ENCODE measurements at places on chromosomes 12 and 14. TPM values are rescaled to one million over a fixed set of nuclear protein-coding genes. Genes with fewer than 3 reads are reported as not detected.

DNA sequence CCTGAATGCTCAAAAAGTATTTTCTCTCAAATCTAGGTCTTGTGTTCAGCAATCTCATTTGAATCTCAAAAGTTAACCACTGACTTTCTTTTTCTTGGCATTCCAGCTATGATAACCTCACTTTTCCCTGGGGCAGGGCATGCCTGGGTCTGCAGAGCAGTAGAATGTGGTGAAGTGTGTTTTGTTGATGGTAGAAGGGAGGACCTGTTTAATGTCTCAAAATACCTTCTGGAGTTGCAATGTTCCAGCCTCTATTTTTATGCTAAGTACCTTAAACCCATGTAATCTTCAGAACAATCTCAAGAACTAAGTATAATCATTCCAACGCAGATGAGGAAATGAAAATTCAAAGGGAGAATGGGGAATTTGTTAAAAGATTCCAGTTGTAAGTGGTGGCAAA, 82.1 kb upstream of the FUT8 start:
- no peak for DNase-seq

- DNase-seq, result no peak
Measured at GRCh38 chr12:88681271-88681670, 101.0 kb upstream of the KITLG start.

DNA sequence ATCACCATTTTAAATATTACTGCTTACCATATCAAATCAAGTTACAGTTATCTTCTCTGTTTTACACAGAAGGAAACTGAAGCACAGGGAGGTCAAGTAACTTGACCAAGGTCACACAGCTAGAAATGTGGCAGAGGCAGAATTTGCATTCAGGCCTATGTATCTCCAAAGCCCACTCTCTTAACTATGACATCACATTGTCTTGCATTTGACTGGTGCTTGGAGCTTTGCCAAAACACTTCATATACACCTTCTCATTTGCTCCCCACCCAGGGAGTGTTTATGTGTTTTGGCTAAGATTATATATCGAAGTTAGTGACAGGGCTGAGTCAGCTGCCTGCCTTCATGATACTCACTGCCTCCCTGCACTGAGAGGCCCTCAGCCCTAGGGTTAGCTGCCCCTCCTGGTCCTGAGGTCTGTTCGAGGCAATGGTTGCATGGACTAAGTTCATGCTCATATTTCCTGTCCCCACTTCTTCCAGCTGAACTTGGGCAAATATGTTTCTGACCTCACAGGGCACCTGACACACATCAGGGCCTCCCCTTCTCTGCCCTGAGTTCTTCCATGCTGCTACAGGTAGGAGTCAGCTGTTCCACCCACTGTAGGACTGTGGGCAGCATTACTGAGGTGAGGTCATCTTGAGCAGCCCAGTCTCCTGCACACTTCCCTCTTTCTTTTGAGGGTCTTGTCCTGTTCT, 1.8 kb downstream of the GALNT6 start:
- DNase-seq, result no peak

DNA sequence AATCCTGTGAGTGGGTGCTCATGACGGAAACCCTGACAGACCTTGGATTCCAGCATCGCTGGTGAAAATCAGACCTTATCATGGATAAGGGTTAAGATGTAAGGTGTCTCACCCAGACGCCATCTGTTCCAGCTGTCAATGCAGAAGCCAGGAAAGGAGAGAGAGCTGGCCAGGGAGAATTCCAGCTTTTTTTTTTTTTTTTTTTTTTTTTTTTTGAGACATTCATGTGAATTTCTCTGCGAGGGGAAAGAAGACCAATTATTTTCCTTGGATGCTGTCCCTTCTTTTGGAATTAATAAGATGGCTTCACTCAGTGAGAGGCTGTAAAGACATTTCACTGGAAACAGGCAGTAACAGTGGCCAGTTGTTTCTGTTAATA, 1.8 kb downstream of the TRAF3 start:
- no peak for DNase-seq

- no peak for DNase-seq
Measured at GRCh38 chr14:79809849-79810612, 401.3 kb downstream of the DIO2 start.

GRCh38 chr14:100803226-100803625, 22.7 kb upstream of the MEG3 start:
- no peak for DNase-seq

GRCh38 chr12:118052324-118053070, 8.5 kb downstream of the WSB2 start:
- DNase-seq, result no peak

DNA sequence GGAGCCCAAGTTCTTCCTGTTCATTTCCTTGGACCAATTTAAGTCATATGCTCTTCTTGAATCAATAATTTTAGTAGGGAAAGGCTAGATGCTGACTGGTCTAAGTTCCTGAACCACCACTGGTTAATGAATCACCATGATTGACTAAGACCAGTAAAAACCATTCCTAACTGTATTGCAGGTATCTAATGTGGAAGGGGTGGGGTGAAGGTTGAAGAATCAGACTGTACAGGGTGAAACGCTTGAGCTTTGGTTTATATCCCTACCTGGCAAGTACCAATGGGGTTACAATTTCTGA, 100.1 kb downstream of the DYRK2 start:
- DNase-seq, result no peak

- no peak for DNase-seq
Measured at GRCh38 chr12:8012651-8013309, 19.7 kb upstream of the FOXJ2 start.

DNA sequence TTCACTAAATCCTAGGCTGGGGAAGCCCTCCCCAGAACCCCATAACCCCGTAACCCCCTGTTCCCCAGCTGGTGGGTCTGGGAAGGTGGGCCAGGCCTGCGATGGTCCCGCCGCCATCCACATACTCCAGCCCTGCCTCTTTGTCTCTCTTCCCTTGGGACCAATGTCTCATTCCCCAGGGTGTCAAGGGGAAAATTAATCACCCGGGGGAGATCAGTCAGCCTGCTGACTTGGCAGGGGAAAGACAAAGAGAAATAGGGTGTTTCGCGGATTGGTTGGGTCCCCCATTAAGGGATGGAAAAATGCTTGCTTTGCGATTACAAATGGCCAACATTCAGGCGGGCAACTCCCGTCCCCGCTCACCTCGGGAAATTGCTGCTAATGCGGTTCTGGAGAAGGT, 60.6 kb upstream of the LHX5 start:
- DNase-seq, result no peak

DNA sequence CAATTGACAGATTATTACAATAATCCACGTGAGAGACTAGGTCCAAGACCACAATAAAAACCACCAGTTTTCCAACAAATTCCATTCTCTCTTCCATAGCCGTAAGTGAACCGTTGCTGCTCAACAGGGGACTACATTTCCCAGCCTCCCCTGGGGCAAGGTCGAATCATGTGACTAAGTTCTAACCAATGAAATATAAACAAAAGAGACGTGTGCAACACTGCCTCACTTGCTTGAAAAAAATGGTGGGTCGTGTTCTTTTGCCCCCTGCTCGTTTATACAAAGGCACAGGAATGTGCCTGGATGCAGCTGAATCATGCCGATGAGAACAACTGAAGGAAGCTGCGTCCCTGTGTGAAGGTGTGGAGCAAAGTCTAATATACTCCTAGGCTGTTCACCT, 51.1 kb downstream of the HSPB8 start:
- DNase-seq, result no peak

- DNase-seq, result no peak
Measured at GRCh38 chr12:115232455-115233156, 548.6 kb upstream of the TBX3 start.

DNA sequence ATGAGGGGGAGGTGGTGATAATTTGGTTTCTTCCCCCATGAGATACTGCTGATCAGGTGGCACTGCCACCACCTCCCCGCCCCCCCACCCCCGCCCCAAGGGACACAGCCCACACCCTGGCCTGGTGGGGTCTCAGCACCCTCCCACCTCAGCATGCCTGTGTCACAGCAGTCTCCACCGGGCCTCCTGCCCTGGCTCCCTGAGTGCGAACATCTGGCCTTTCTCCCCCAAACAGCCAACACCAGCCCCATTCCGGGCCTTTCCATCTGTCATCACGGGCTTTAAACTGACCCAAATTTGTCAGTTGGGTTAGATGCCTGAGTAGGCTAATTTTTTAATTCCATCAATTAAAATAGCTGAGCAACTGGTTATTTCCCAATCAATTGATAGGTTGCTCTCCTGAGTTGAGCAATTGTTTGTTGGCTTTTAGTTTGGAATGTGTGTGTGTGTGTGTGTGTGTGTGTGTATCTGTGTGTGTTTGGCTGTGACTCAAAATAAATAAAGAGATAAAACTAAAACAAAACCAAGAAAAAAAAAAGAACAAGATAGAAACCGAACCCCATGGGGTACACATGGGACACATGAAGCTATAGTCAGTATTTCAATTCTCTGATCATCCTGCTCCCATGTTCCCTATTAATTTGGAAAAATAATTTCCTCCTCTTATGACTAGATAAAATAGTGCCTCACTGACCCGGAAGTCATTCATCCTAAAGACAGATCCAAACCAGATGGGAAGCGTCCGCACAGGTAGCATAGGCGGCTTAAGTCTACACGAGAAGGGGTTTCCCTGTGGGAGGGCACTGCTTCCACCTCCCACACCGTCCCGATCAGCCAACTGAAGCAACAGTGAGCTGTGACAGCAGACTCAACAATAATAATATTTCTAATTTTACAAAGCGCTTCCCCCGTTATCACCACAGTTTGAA, 7.4 kb downstream of the SERPINA12 start:
- DNase-seq, result no peak

- no peak for DNase-seq
Measured at GRCh38 chr12:99997806-99998205, 13.1 kb upstream of the ANKS1B start.

- no peak for DNase-seq
Measured at GRCh38 chr14:61099216-61099835, 118.3 kb downstream of the SLC38A6 start.

DNA sequence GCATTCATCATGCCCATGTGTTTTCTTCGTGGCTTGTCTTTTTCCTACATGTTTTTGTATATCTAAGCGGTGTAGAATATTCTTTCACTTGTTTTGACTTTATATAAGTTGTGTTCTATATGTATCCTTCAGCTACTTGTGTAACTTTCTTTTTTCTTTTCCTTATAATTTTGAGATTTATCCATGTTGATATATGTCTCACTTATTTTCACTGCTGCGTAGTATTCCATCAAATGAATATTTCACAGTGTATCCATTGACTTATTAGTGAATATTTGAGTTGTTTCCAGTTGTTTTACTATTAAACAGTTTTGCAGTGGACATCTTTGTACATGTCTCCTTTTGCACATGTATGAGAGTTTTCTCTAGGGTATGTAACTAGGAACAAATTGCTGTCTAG, 43.9 kb downstream of the BORCS5 start:
- no peak for DNase-seq

DNA sequence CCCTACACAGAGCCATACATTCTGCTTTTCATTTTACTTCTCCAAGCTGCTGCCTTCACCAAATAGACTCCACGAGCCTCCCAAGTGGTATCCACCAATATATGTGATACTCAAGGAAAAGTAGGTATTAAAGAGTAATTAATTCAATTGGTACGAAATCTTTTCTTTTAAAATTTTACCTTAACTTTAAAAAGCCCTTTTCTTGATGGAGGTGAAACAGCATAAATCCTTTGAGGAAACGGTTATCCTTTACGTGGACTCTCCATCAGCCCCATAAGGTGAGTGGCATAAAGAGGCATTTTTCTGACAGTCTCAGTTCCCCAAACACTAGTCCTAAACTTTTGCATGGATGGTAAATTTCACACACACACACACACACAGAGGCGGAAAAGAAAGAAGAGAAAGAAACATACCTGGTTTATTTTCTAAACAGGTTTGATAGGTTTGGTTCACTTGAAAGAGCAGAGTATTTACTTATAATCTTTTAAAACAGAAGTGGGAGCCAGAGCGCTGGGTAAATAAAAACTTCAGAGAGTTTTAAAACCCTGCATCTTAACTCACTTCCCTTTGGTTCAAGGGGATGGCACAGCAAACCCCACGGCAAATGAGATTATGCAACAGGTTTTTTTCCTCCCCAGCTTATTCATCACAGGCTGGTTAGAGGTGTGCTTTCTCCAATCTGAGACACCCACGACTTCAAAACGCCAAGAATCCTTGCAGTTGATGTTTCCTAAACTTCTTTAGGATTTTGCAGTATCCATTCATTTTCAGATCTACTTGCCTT, 1.9 kb downstream of the DUSP16 start:
- no peak for DNase-seq

DNA sequence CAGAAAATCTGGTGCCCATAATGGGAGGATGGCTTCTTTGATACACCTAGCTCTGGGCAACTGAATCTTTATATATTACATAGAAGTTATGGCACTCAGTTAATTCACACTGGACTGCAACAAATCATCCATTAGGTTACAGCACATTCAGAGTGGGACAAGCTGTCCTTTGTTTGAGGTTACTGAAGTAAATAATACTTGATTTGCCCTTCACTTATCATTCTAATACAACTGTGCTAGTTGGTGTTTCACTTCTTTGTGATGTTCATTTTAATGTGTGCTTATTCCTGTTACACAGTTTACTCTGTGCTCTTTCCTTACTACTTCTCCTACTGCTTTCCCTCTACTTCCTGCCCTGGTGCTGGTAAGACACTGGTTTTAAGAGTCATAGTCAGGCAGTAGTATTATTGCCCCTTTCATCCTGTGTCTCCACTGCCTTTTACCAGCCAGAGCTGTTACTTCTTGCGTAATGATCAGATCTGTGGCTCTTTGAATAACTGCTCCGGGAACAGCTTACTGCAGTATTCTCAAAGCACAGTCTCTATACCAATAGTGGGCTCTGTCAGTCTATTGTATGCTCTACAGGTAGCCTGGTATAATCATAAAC, 36.4 kb upstream of the GXYLT1 start:
- DNase-seq, result no peak

DNA sequence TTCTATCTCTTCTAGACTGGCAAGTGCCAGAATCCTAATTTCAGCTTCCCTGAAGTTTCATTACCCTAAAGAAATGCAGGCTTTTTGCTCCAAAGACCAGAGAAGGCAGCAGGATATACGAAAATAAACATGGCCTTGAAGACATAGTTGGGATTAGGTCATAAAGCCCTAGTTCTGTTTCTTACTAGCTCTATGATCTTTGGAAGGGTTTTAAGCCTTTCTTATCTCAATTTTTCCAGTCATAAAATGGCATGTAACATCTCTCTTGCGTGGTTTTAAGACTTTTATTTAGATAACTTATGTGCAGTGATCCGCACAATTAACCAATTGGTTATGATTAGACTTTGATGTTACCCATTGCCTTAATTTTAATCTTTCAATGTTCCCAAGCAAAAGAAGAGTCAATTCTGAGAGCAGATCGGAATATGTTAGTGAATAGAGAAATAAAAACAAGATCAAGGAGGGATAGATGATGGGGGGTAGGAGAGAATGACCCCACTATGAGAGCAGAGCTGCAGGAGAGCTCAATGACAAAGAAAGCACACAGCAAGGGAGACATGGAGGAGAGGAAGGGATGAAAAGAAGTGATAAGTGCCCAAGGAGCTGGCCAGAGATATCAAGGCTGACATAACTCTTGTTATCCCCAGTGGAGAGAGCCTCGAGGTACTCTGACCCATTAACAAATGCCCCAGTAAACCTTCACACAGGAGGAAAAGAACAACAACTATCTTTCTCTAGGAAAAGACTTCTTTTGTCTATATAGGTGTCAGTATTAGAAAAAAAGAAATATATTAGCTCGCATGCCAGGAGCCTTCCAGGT, 53.0 kb upstream of the ANP32D start:
- no peak for DNase-seq

- DNase-seq, result no peak
Measured at GRCh38 chr12:54060975-54061778, 7.5 kb downstream of the HOXC4 start.

AGAP2 gene
- total RNA-seq, result 28.9 TPM

SLCO1B3 gene
- not detected for total RNA-seq

AKAP3 gene
- 4.2 TPM for total RNA-seq

CCNT1 gene
- 88.2 TPM for total RNA-seq

PRB2 gene
- total RNA-seq, result not detected

E2F7 gene
- total RNA-seq, result 8.1 TPM
